IPS-NIHi11 (cell line): ENCODE measurements at places on chromosomes 6 and 20.

DNA sequence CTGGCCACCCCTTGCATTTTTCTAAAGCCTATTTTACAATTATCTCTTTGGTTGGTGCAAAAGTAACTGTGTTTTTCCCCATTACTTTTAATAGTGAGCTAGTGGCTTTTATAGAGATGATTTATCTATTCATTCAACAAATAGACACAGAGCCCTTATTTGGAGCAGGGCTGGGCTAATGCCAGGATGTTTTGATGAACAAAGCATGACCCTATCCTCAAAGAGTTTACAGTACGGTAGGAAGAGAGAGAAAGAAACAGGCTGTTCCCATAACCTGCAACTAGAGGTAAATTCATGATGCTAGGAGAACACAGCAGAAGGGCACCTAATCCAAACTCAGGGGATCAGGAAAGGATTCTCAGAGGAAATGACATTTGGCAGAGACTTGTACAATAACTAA, 37.3 kb upstream of the UST start:
- no peak for DNase-seq

- no peak for DNase-seq
Measured at GRCh38 chr6:142893088-142893487, 51.9 kb downstream of the HIVEP2 start.

- no peak for DNase-seq
Measured at GRCh38 chr6:71465096-71465495, 176.5 kb downstream of the OGFRL1 start.

GRCh38 chr6:146785001-146785585, 186.3 kb downstream of the ADGB start:
- DNase-seq, result peak; percentile 33

DNA sequence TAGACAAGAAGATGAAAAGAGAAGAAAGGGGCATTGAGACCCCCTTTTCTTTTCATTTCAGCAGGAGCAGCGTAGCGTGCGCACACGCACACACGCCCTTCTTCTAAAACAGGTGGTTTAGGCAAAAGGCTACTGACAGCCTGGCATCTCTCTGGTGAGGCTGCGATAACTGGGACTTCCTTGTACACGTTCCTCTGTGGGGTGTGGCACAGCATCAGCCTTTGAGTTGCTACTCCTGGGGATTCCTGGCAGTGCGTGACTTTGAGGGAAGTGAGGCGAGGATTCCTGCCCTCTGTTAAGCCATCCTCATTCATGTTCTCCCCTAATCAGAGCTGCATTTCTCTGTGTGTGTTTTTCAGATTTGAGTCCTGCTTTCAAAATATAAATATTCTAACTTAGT, 94.7 kb downstream of the TMEM170B start:
- DNase-seq, result no peak

DNA sequence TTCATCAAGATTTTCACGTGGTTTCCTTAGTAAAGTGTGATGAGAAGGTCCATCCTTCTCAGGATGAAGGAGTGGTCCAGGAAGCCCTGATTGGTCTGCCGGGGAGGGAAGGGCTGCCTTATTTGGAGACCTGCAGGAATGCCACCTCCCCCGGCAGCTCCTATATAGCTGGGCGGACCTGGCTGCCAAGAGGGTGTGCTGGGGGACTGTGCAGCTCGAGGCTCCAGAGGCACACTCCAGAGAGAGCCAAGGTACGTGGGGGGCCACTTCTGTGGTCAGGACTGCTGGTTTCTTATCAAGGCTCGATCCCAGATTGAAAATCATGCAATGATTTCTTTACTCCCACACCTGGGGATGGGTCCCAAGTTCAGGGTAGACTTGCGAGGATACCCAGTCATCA, at the start of gene PRND:
TSS of gene PRND (plus strand) at position 191 of the 400 bp plus-strand sequence. CDS start 2,643 bp downstream, outside the sequence.
- DNase-seq, result peak; percentile 50

DNA sequence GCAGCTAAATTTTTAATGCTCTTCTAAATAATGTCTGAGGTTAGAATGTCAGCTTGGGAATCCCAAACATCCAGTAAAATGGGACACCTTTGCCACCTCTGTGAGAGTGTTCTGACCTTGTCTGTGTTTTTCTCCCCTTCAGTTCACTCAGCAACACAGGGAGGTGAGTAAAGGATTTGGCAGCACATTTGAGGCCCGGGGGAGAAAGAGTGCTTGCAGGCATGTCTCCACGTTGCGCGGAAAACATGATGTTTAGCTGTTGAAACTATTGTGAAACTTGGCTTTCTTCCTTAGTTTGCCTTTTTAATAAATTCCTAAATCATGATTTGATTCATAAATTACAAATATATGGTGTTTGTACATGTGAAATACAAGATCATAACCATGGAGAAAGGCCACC, 707.8 kb upstream of the FLRT3 start:
- DNase-seq, result no peak

DNA sequence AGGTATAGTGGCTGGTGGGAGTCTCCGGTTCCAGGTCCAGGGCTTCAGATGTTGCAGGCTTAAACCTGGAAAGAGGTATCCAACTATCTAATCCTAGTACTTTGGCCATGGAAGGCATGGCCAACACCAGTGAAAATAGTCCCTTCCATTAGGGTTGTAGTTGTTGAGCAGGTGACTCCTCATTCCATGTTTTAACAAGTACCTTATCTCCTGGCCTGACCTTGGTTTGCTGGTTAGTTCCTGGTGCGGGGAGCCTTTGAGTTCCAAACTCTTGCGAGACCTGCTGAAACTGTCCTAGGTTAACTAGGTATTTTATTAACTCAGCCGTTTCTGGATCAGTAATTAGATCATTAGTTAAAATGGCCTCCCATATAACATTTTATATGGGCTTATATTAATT, 165.1 kb upstream of the PROKR2 start:
- DNase-seq, result no peak

DNA sequence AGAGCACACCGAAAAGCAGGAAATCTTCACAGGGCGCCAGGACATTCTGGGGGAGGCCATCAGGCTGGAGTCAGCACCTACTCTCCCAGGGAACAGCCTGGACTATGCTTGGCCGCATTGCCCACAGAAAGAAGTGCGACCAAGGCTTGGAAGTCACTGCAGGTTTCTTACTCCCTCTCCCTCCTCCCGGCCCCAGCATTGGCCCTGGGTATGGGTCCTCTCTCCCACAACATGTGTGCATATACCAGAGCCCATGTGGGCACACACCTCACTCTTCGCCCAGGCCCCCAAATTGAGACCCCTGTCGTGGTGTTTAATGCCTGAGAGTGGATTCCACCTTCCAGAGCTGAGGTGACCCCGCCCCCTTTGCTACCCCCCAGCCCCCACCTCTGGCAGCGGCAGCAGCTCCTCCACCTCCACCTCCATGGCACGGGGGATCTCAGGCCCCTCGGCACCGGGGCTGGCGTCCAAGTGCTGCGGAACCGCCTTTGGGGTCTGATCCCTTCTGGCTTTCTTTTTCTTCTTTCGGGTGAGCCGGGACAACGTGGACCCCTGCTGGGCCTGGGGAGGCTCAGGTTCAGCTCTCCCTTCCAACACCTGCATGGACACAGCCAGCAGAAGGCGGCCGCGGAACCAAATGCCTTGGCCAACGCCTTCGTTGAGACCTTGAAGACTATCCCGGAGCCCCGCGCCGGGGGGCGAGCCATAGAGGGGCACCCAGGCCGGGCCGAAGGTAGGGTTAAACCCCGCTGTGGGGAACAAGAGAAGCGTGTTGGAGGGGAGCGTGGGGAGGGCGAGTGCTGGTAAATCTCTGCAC, 15.2 kb upstream of the SPAG4 start:
- DNase-seq, result peak; percentile 32

GRCh38 chr20:40657526-40657925, 31.5 kb downstream of the MAFB start:
- DNase-seq, result no peak

DNA sequence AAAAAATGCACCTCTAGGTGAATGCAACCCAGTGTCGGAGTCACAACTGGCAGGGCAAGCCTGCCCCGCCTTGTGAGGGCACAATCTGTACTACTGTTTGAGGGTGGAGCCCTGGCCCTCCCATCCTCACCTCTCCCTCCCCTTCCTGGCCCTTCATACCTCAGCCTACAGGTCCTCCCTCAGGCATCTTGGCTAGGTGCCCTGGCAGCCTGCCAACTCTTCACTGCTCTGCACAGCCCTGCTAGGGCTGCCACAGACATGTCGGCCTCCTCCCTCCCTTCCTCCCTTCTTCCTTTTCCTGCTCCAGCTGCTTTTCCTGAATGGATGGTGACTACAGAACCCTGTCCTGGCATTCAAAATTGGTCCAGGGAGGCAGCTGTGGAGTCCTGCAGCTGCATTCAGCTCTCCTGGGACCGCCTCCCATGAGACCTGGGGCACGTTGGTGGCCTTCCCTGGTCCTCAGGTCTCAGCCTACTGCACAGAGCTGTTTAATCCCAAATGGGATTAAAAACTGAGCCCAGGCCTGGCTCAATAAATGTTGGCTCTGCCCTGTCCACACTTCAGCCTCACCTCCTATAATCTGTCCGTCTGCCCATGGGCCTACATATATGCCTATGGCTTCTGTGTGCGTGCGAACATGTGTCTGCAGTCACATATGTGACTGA, 52.7 kb downstream of the CDH22 start:
- peak; percentile 48 for DNase-seq

GRCh38 chr6:5150551-5151075, 65.5 kb downstream of the PPP1R3G start:
- no peak for DNase-seq

GRCh38 chr6:155543166-155543847, 87.7 kb upstream of the NOX3 start:
- no peak for DNase-seq
